ENCODE measurements at places on chromosomes 11 and 22.

GRCh38 chr11:28223577-28223976 lies 115.4 kb downstream of the METTL15 start:
- DNase-seq = no peak

GRCh38 chr22:24926428-24926725 lies 20.1 kb downstream of the LHFPL7 start:
- DNase-seq = no peak

- no peak for DNase-seq
These were observed 306.7 kb downstream of the SOX6 start for GRCh38 chr11:16049611-16050010.

GRCh38 chr22:17334059-17334458 lies 35.2 kb upstream of the CECR2 start:
- no peak for DNase-seq
